ENCODE measurements at places on chromosomes 7 and 10.

- no peak for DNase-seq
These were observed 8.7 kb upstream of the TTYH3 start for GRCh38 chr7:2622869-2623697.

GRCh38 chr10:59968705-59969104 is 62.3 kb upstream of the CCDC6 start:
- DNase-seq = no peak

GRCh38 chr10:50210876-50211275 is 40.4 kb downstream of the ASAH2 start:
- DNase-seq = no peak

- no peak for DNase-seq
These were observed 559 bp downstream of the VWC2 start for GRCh38 chr7:49773936-49774458.

GRCh38 chr10:75098902-75099673 is 12.4 kb upstream of the SAMD8 start:
- no peak for DNase-seq

DNA sequence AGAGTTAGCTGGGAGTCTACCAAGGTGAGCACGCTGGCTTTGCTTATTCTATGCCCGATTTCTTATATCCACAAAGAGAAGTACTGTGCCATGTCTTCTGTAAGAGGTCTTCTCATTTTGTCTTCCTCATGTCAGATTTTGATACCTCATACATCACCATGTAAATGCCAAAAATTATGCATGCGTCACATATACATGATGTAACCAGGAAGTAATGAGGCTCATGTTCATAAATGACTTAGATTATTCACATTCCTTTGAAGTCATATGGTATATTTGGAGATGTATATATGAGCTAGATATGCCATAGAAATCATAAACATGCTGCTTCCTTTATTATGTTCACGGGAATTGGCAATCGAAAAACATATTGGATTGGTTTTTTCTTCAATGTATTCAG is 97.7 kb upstream of the CELF2 start:
- no peak for DNase-seq

GRCh38 chr10:124323111-124323725 is 95.5 kb downstream of the OAT start:
- no peak for DNase-seq

DNA sequence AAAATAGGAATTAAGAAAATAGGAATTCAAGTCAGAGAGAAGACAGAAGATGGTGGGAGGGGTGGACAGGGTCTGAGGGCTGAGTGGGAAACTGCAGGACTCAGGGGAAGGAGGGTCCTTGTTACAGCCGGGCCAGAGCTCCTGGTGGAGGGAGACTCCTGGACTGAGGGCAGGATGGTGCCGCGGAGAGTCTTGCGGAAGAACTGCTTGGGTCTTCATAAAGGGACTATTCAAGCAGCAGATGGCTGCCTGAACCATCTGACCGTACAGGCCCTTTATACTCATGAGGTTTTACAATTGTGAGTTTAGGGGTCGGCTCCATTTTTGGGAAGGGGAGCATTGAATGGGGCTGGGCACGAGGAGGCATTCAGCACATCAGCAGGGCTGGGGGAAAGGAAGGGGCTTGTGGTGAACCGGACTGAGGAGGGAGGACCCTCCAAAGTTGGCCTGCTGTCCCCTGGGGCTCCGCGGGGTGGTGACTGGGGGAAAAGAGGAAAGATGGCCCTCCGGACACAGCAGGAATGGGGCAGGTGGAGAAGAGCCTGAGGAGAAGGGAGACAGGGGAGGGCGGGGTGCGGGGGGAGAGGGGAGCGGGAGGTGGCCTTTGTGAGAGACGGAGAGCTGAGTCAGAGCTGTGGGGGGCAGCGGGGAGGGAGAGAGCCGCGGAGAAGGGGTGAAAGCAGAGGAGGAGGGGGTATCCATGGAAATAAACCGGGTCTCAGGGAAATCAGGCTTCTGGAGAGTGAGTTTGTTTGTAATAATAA is 1.5 kb downstream of the FAM131B start:
- no peak for DNase-seq

Measured in T-helper 1 cell (primary cell).